ENCODE measurements at places on chromosomes 1 and 21.

GRCh38 chr1:202018468-202019234 is 8.3 kb downstream of the ELF3 start:
- DNase-seq = no peak

DNA sequence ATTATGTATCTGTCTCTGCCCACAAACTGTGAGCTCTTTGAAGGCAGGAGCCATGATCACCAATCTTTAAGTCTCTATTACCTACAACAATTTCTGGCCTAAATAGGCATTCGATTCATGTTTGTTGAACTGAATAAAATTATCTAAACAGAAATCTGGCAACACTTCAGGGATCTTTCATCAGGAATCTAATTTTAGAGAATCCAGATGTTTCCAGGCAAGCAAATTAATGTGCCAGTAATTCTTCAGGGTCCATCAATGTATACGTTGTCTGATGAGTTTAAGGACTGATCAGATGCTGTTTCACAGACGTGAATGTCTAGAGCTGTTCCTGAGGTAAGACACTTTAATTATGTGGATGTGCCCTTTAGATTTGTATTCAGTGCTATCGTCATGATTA is 524.4 kb downstream of the PTPRC start:
- DNase-seq = no peak

GRCh38 chr1:245961137-245961540 is 545.9 kb downstream of the SMYD3 start:
- no peak for DNase-seq

DNA sequence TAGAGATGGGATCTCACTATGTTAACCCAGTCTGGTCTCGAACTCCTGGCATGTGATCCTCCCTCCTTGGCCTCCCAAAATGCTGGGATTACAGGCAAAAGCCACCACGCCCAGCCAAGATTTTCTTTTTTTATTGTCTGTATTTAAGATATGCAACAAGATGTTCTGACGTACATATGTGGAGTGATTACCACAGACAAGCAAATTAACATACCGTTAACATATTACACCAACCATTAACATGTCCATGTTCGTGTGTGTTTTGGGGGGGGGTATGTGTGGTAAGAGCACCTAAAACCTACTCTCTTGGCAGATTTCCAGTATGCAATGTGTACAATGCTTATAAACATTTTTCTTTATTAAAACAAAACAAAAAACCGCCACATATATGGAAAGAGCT is 10.6 kb upstream of the KCNE2 start:
- no peak for DNase-seq

GRCh38 chr1:204256531-204256930 is 42.7 kb upstream of the GOLT1A start:
- DNase-seq = no peak

DNA sequence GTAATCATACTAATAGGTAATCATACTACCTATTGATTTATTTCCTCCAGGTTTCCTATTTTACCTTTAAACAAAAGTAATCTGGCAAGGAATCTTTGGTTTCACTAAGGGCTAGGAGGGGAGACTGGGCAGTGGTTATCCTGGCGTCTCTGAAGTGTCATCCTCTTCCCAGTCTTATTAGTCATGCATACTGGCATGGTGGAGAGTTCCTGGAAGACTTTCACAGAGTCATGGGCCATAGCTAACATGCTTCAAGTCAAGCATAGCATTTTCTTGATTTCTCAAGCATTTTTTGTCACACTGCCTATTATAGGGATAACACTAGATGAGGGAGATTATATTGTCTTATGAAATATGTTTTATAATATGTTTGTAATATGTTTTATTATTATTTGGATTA is 64.0 kb upstream of the ASB17 start:
- peak; percentile 21 for DNase-seq

GRCh38 chr1:188499690-188500089 is 1670.9 kb downstream of the PLA2G4A start:
- DNase-seq = peak; percentile 5

DNA sequence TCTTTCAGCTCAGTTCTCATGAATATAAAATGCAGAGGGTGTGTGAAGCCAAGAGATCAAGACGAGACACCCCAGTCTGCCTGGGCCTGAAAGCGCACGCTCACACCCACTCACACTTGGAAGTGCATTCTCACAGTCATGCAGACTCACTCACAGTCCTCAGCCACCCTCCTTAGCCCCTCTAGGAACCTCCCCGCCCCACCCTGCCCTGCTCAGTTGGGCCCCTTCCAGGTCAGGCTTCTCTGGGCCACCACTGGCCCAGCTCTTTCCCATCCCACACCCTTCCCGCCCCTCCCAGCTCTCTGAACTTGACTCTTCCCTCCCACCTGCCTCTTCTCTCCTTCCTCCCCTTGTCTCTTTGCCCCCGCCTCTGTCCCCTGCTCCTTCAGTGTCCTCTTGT is 93.8 kb downstream of the EPHB2 start:
- peak; percentile 56 for DNase-seq

- DNase-seq = no peak
These were observed 63.9 kb downstream of the GRIK1 start for GRCh38 chr21:29875873-29876272.

DNA sequence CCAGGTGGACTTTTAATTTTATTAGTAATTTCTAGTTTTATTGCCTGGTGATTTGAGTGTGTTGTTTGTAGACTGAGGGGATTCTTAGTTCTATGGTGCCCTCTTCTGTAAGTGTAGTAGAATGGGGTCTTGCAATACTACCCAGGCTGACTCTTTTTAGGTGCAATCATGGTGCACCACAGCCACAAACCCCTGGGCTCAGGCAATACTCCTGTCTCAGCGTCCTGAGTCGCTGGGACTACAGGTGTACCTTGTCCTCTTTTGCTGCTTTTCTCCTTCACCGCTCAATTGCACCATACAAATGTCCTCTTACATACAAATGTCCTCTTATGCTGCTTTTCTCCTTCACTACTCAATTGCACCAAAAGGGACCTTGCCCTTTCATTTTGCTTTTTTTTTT is 43.1 kb downstream of the SCP2 start:
- peak; percentile 11 for DNase-seq

DNA sequence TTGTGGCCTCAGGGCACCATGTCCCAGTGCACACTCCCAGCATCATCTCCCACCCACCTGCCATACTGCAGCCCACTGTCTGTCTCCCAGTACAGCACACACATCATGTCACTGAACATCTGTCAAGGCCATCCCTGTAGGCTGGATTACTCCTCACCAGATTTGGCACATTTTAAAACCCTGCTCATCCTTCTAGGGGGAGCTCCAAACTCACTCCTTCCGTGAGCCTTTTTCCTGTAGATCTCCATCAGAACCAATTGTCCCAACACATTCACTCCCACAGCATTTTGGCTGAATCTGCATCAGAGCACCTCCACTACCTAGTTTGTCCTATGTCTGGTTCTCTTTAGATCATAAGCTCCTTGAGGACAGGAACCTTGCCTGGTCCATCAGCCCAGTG is 58.6 kb upstream of the GRIK3 start:
- DNase-seq = no peak

DNA sequence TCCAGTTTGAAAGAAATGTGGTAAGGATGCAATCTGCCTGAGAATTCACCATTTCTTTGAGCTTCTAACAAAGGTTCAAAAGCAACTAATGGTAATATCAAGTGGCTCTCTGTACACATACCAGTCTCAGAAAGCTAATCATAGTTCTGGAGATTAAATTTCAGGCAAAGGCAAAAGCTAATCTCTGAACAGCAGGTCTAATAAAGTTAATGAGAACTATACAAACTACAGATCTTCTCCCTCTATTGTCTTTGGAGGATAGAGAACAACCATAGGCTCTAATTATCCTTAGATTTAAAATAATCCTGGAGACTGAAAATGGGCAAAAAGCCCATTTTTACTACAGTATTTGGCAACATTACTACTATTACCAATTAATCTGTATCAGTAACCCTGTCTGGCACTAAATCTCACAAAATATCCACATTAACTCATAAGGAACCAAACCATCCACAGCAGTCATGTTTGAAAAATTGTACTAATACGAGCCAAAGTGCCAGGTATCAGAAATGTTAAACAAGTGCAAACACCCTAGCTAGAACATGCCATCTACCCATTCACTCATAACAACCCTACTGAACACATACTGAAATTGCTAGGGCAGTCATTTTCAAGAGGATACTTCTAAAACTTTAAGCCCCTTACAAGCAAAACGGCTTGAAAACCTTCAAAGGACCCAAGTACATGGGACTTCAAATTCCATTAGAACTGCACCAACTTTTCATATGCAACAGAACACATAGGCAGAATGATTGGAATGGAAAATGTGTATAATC is 4.8 kb downstream of the DIPK1A start:
- DNase-seq = no peak

DNA sequence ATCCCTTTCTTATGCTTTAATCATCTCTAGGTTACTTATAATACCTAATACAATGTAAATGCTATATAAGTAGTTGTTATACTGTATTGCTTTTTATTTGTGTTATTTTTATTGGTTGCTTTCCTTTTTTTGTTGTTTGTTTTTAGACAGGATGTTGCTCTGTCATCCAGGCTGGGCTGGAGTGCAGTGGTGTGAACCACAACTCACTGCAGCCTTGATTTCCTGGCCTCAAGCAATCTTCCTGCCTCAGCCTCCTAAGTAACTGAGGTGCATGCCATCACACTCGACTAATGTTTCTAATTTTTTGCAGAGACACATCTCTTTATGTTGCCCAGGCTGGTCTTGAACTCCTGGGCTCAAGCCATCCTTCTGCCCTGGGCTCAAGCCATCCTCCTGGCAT is 26.9 kb downstream of the KRTAP19-8 start:
- DNase-seq = no peak

DNA sequence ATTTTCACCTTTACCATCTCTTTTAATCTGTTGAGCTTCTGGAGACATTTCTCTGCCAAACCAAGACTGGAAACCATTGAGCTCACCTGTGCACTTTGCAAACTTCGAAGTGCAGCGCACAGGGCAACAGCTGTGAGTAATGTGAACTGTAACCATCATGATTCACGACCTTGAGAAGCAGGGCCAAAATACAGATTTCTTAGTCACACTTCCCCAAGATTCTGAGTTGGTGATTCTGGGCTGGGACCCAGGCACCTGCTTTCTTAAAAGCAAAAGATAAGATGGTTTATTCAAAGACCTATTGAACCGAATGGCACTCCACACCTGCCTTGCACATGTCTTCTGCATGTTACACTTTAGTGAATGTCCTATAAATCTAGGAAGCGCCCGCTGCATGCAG is 10.2 kb downstream of the AGTRAP start:
- DNase-seq = peak; percentile 42

GRCh38 chr1:29180497-29181412 is 945 bp downstream of the SRSF4 start:
- DNase-seq = peak; percentile 18

DNA sequence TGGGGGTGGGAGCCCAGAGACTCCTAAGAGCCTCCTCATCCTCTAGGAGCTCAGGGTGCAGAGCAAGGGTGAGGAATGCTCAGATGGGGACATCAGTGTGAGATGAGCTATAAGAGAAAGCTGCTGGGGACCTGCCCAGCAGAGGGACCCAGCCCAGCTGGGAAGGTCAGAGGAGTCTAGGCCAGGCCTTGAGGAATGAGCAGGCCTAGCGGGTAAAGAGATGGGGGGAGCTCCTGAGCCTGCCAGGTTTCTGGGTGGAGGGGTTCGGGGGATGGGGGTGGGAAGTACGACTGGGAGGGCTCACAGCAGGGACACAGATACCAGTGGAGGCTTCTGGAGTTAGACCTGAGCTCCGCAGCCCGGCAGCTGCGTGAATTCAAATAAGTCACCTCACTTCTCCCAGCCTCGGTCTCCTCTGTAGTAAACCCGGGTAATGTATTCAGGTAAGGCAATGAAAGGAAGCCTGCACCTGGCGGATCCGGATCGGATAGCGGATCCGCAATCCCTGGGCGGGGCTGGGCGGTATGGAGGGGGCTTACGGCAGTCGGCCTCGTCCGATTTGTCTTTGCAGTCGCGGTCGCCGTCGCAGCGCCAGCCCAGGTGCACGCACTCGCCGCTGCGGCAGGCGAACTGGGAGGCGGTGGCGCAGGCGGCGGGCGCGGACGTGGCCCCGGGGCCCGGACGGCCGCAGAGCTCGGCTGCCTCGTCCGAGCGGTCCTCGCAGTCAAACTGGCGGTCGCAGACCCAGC is 38.0 kb upstream of the MAGOH start:
- no peak for DNase-seq

DNA sequence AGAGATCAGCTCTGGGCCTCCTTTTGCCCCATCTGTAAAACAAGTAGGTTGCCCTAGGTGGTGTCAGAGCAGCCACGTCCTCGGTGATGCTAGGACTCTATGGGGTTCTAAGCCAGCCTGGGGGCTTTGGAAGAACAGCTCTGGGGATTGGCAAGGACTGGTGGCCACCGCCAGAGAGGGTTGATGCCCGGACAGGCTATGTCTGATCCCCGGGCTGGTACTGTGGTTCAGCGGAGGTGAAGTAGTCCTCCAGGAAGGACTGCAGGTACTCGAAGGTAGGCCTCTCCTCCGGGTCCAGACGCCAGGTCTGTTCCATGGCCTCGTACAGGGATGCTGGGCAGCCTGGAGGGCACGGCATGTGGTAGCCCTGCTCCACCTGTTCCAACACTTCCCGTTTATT is 8.8 kb upstream of the AHDC1 start:
- DNase-seq = no peak

GRCh38 chr1:228987286-228987685 is 252.0 kb downstream of the RHOU start:
- no peak for DNase-seq

DNA sequence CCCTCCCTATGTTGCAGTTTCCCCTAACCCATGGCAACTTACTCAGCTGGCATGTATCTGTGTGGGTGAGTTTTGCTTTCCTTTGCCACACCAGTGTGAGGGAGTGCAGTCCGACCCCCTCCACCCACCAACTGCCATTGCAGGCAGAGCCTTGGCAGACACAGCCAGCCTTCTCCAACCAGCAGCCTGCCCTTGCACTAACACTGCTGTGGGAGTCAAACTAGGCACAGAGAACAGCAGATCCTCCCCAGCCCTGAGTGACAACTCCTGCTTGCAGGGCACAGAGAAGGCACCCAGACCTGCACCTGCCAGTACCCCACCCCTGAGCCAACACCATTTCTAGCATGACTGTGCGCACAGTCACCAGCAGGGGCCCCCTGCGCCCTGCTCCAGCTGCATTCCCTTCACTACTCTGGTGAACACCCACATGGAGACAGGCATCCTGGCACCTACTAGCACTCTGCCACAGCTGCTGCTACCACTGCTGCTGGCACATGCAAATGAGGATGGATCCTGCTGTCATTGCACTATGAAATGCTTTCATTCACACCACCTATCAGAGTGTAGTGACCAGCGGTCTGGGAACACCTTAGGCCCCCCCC is 98.4 kb downstream of the MAGI3 start:
- DNase-seq = no peak

Data from astrocyte (in vitro differentiated cells and primary cell).